Stimulated activated CD8-positive, alpha-beta memory T cell treated with anti-CD3 and anti-CD28 coated beads, Interleukin-15, amount 100 ng/mL, for 48 hours (primary cell): ENCODE measurements at places on chromosomes 7 and 10.

DNA sequence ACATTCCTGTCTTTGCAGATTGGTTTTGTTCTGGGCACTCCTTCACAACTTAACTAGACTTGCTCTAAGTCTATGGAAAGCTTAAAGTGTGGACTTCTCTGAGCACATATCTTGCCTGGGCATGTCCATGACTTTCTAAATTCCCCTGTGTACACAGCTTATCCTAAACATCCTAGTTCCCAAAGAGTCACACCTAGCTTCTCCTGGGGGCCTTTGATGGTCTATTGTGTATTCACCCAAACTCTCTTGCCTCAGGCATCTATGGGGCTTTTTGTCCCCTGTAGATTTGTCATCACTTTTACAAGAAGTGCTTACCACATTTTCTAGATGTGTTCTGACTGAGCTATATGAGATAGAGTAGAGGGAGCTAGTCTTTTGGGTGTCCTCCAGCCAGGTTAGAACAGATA, 12.2 kb upstream of the ZNF488 start:
- DNase-seq = no peak

GRCh38 chr10:126147866-126148587, 240.2 kb downstream of the ADAM12 start:
- no peak for DNase-seq

DNA sequence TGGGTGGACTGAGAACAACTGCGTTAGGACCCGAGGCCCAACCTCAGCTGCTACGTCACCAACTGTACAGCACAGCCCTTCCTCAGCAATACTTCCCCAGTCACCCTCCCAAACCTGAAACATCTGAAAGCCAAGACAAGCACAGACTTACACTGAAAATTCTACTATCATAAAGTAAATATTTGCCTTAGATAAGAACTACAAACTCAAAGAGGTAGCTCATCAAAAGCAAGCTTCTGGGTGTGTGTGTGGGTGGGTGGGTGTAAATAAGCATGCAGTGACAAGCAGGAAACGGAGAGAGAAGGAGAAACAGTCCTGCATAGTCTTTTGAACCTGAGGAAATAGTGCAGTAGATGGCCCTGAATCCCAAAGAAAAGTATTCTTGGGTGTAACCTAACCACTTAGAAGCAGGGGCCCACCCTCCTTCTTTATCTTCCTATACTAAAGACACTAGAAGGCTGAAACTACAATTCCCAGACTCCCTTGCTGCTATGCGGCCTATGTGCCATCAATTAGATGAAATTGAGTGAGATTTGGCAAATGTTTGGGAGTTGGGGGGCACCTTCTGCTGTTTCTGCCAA, 18.7 kb downstream of the SLC25A13 start:
- no peak for DNase-seq

- DNase-seq = no peak
Measured at GRCh38 chr7:127485482-127485881, 93.0 kb upstream of the ZNF800 start.

DNA sequence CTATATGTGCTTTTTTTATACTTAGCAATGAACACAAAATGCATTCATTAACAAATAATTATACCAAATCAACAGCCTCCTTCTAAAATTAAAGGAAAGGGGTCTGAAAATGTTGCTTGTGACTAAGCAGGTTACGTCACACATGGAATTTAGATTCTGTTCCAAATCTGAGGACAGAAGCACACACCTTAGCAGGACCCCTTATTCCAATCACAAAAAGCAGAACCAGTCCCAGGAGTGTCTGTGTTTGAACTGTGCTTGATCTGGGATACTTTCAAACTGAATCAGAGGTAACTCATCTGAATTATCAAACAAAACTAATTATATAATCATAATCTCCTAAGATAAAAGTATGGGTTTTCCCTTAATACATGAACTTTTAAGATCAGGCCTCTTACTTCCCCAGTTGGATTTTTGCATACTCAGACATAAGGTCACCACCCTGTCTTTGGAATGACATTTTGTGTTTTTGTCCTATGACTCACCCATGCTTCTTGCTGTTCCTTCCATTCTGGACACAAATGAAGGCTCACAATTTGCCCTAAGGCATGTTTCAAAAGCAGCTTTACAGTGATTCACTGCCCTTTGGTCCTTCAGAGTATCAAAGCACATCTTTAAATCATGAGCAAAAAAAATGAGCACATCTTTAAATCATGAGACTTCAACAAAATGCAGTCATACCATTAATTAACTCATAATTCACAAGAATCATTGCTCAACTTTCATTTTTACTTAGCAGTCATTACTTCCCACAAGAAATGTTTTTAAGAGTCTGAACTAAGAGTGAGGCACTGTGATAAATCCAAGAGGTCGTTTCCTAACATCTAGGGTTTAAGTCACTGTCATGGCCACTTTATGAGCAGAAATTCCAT, 35.5 kb downstream of the SEMA3C start:
- DNase-seq = no peak

- no peak for DNase-seq
Measured at GRCh38 chr7:158303121-158303520, 284.5 kb downstream of the PTPRN2 start.

- DNase-seq = no peak
Measured at GRCh38 chr10:23613900-23614299, 175.0 kb downstream of the OTUD1 start.

DNA sequence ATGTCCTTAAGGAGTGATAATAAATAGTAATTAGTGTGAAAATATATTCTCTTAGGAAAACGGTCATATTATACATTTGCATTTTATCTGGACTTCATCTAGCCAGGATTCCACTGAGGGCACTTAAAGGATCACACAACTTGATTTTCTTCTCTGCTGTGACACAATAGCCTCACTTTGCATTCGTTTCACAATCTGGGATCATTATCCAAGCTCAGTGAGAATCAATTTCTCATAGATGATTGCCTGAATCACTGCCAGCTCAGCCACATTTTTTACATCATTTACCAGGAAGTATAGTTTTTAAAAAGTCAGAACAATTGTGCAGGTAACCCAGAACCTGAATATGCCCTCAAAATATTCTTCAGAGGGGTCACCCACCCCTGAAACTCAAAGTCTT, 68.9 kb downstream of the PTPRZ1 start:
- DNase-seq = no peak

DNA sequence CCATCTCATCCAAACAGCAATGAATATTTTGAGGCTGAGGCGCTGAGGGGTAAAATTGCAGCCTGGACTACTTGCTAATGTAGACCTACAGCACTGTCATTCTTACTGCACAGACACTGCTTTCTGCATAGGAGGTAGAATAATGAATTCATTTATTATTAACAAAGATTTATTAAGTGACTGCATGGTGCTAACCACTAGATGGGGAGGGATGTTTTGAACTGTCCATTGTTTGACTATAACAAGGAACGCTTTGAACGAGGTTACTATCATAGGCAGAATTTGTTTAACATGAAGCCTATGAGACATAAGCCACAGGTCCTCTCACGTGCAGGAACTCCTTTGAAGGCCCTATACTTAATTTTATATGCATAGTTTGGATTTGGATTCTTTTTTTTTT, 143.8 kb downstream of the CFTR start:
- no peak for DNase-seq

DNA sequence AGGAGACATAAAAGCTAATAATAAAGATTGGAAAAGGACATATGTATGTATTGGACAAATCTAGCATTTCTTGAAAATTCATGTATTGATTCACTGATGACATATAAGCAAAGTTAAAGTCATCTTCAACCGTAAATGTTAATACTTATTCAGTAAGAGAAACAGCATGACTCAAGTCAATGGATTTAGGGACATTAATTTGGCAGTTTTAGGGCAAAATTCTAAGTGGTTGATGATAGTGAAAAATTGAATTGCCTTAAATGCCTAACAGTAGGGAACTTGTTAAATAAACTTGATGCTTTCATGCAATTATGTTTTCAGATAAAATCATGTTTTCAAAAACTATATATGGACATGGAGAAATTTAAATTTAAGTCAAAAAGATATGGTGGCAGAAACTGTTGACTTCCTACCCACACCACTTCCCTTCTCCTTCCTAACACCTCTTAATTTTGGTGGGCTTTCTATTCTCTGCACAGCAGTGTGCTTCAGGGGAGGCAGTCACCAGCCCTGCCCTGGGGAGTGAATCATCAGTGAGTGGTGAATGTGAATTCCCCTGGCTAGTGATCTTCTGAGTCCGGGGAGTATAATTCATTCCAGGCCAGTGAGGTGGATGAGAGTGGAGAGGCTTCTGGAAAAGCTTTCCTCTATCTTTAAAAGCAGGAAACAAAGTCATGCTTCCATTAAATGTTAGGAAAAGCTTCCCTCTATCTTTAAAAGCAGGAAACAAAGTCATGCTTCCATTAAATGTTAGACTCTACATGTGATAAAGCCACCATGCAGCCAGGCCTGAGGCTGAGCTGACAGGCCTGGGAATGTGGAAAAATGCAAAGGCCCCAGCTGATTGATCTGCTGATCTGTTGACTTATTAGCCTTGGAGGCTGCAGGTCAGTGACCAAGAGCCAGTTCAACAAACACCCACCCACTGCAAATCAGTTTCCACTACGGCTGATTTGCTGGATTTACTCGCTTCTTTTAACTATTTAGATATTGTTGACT, 25.2 kb upstream of the ITGB1 start:
- no peak for DNase-seq

DNA sequence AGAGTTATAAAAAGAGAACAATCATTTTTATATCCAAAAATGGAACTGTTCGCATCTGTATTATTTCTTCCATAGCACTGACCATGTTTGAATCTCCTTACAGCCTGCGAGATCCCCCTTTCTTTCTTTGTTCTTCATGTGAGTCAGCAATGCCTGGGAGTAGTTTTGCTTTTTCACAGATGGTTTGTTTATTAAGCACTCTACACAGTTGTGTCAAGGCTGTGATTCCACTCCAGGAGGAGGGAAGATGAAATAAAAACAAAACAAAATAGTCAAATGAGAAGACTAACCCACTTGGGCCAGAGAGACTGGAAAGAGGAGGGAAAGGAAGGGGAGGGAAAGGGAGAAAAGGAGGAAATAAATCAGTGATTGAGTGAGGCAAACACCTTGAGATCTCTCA, 7.8 kb downstream of the LIPF start:
- no peak for DNase-seq

- DNase-seq = no peak
Measured at GRCh38 chr7:51645702-51646298, 329.2 kb upstream of the COBL start.

DNA sequence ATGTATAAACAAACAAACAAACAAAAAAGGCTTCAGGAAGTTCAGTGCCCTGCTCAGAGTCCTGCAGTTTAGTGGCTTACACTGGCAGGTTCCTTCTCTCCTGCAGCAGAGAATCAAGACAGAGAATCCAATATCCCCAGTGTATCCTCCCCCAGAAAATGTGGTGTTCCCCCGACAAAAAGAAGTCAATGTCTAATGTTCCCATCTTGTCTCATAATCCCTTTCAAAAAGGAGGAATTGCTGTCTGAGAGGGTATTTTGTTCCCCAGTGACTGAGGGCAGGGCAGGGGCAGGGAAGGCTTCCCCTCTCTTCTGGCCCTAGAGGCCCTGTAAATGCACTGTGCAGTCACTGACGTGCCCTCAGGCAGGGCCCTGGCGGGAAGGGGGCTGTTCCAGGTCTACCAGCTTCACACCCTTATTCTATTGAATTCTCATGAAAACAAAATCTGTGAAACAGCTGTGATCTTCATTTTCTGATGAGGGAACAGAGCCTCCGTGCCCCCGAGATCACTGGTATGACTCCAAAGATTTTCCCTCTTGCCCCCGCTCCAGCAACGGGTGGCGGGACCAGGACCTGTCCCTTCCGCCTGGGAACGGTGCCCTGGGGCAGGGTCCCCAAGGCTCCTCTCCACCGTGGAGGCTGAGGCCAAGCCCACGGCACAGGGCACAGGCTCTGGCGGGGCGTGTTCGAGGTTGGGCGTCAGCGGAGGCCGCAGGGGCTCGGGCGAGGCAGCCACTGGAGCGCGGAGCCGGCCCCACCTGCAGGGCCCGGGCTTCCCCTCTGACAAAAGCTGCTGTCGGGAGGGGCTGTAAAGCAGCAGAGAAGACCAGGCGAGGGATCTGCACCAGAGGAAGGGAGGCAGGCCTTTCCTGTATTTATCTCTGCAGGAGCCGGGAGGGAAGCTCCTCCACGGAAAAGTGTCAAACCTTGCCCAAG, 13.4 kb upstream of the WDFY4 start:
- no peak for DNase-seq

DNA sequence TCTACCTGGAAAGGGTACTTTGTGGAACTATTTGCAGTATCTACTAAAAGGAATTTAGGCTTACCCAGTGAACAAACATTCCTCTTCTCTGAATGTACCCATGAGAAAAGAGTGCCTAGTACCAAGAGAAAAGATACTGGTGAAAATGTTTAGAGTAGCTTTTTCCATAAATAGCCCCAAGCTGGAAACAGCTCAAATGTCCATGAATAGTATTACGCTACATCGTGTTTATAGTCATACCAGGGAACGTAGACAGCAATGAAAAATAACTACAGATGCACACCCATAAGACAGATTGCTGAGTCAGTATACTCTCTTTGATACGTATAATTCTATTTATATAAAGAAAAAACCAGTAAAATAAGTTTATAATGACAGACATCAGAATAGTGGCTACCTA, 285.9 kb downstream of the KLF6 start:
- DNase-seq = no peak

GRCh38 chr7:6360841-6361240, 86.9 kb downstream of the DAGLB start:
- DNase-seq = no peak

- no peak for DNase-seq
Measured at GRCh38 chr7:117951285-117951684, 78.0 kb upstream of the CTTNBP2 start.

DNA sequence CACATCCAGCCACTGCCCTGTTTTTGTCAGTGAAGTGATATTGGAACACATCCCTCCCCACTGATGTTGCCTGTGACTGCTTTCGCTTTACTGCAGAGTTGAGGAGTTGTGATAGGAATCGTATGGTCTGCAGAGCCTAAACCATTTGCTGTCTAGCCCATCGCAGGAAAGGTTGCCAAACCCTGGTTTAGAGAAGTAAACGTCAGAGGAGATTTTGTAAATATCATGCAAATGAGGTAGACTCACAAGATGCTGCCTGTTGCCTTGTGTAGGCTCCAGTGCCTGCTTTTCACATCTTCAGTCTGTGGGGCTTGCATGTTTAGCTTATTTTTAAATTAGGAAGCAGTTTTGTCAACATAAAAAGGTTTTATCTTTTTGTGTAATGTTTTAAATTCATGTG, 107.1 kb downstream of the TRRAP start:
- no peak for DNase-seq

DNA sequence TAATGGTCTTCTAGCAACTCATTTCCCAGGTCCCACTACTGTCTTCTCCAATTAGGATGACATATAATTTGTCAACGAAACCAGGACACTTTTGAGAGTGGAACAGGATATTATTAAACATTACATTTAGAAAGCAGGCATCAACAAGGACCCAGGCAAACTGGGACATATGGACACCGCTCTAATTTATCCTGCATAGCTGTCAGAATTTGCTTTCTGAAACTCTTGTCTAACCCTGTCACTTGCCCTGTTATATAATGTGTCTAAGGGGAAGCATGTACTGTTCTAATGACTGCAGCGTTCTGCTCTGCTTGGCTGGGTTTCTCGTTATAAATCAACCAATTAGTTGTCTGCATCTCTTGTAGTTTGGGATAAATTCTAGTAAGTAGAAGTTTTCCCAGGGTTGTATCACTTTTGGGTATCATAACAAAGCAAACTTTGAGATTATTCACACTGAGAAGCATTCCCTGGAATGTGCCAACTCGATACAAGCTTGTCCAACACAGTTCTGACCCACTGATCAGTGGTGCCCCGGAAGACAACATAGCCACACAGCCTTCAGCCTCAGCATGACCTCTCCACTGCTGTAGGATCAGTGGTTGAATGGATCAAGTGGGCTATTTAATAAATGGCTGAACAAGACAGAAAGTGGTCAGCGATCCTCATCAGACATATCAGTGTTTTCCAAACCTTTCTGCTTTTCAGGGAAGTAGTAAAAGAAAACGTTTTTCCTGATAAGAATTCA, 228.1 kb downstream of the KIF20B start:
- no peak for DNase-seq
